ENCODE measurements at places on chromosomes 6 and 20.

DNA sequence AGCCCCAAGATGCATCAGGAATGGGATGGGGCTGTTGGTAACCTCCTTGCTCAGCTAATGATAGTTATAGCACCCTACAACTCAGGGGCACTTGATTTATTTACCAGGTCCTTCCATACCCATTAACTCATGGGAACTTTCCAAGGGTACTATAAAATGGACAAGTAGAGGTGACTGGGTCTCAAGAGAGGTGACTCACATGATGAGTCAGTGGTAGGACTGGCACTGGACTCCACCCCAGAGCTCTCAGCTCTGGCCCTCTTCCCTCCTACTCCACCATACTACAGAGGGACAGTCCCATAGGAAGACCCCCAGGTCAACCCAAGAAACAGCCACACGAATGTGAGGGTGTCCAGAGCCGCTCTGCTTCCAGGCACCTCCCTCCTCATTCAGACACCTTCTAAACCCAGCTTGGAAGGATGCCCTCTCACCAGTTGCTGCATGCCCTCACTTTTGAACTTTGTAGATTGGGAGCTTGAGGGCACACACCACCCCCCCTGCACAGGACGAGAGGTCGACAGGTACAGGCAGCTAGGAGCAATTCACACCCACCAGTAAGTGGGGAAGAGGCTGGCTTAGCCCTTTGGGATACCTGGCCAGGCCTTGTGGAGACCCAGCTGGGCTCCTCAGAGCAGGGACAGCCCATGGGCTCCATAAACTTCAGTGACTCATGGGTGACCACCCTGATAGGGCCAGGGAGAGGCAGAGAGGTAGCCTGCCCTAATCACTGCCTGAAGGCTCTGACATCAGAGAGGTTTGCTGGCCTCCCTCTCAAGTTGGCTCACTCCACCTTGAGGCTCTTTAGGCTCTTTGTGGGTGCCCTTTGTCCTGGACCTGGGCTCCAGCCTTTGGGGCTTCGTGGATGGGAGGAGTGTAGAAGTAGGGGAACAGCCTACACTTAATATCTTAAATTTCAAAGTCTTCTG lies 81.6 kb upstream of the MLN start:
- peak; percentile 60 for DNase-seq

- no peak for DNase-seq
Measured at GRCh38 chr6:148037496-148037895, 305.1 kb upstream of the SASH1 start.

GRCh38 chr6:51450958-51451357 lies 632.3 kb downstream of the TFAP2B start:
- no peak for DNase-seq

DNA sequence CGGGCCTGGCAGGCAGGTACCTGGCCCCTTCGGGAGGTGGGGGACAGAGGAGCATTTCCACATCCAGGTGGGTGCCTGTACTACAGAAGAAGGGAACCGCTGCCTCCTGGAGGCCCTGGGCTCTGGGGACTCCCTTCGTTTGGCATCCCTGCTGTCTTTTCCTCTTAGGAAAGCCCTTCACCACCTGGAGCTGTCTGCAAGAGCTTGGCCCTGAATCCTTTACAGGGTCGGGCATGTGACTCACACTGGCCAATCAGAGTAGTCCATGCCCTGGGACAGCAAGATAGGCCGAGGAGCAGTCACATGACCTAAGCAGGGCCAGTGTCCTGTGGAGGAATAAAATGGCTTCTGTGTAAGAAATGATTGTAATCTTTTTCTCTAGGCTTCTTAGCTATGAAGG lies 224.9 kb downstream of the ANKRD60 start:
- no peak for DNase-seq

DNA sequence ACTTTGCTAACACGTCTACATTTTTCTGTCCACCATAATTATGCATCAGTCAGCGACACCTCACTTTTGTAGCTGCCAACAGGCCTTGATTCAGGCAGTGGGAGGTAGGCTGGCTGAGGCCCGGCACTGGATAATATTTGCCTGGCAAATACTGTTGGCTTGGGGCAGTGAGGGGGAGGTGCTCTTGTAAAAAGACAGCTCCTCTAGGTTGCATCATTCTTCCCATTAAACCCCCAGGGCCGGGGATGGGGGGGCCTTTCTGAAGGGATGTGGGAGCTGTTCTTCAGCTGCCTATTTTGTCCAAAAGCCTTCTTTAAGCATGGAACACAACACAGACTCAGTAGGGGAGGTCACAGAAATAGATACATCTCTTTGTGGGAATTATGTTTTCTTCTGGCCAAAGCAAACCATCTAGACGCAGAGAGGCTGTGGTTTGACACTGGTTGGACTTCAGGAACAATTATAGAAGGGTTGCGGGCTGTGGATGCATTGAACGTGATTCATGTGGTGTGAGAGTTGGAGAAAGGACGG lies 338.3 kb upstream of the NT5E start:
- no peak for DNase-seq

- DNase-seq: no peak
Measured at GRCh38 chr20:61454053-61454452, 202.0 kb downstream of the CDH4 start.

DNA sequence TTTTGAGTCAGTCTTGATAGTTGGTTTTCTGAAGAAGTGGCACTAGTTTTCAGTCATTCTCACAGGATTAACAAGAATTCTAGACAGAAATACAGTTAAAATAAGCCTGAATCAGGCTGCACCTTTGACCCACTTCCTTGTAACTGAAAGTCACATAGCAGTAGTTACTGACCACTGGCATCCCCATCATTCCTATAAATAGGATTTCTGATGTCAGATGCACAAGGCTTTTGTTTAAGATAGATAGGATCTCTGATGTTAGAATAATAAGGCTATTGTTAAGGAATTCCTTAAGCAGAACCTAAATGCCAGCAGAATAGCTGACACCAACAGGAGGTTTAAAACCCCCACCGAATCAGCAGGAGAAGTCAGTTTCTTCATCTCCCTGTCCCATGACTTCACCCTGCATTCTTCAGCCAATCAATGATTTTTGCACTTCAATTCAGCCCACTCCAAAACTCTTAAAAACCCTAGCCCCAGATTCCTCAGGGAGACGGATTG lies 30.6 kb upstream of the ZBTB24 start:
- DNase-seq: peak; percentile 75

DNA sequence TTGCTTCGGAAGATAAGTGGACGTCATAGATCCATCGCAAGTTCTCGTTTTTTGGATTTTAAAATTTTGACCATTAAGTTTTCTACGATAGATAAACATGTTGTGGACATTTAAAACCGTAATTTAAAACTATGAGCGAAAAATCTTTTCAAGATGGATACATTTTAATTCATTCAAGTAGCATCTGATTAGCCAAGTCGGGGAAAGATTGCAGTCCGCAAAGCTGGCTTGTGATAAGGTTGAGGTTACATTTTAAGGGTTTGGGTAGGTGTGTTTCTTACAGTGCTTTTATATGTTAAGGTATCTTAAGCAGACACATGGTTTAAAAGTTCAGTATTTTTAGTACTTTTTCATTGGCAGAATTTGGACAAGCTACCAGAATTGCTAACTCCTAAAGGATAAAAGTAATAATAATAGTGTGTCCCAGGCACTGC lies 1.2 kb downstream of the WTAP start:
- no peak for DNase-seq

GRCh38 chr20:59006167-59006863 lies 739 bp downstream of the CTSZ start:
- peak; percentile 19 for DNase-seq

GRCh38 chr6:149062653-149063348 lies 254.7 kb upstream of the TAB2 start:
- DNase-seq: no peak

DNA sequence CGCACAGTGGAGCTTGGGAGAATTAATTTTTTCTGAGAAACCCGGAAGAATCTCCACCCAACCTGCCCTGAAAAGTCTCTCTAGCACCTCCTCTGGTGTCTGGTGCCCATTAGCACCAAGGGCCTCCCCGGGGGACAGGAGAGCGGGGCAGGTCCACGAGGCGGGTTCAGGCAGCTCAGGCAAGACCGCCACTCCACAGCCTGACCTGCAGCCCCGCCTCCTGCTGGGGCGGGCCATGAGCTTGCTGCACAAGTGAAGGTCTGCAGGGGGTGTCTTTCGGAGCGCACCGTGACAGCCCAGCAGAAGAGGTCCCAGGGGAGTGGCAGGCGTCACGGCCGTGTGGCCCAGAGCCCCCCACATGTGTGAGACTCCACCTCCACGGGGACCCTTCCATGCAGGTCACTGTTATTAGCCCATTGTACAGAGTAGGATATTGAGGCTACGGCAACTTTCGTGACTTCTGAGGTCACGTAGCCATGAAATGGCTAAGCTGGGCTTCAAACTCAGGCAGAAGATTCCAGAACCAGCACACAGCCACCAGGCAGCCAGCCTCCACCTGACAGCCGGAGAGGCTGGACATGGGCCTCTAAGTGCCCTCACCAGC lies 63.9 kb upstream of the SLCO4A1 start:
- DNase-seq: no peak

DNA sequence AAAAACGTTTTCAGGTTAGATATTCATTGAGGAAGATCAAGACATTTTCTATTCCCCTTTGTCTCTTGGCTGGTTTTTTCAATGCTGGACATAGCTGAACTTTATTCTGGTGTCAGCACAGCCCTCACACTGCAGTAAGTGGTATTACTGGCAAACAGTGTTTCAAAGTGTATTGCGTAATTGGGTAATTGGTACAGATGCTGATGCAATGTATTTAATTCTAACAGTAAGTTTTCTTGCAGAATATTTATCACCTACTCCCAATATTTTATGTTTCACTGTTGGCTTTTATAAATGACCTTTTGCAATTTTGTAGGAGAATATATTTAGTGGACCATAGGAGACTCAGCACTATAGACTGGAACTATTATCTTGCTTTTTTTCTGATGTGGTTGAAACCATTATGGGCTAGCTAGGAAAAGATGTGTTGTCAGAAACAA lies 287.6 kb upstream of the SOX4 start:
- DNase-seq: peak; percentile 1

- no peak for DNase-seq
Measured at GRCh38 chr6:158290040-158290439, 22.2 kb upstream of the TULP4 start.

DNA sequence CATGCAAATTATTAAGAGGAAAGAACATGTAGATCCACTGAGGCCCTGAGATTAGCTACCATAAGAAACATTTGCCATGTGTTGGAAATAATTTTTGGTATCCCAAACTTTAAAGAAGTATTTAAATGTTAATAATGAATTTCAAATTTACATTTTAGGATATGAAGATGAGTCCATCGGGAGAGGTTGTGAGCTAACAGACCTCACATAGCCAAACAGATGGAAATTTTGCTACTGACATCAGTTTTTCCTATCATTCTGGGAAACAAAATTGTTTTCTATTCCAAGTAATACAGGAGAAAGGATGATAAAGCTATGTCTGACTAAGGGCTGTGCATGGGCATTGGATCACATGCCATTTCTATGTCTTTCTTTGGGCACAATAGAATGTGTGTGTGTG lies 809.6 kb downstream of the TENT5A start:
- DNase-seq: no peak

DNA sequence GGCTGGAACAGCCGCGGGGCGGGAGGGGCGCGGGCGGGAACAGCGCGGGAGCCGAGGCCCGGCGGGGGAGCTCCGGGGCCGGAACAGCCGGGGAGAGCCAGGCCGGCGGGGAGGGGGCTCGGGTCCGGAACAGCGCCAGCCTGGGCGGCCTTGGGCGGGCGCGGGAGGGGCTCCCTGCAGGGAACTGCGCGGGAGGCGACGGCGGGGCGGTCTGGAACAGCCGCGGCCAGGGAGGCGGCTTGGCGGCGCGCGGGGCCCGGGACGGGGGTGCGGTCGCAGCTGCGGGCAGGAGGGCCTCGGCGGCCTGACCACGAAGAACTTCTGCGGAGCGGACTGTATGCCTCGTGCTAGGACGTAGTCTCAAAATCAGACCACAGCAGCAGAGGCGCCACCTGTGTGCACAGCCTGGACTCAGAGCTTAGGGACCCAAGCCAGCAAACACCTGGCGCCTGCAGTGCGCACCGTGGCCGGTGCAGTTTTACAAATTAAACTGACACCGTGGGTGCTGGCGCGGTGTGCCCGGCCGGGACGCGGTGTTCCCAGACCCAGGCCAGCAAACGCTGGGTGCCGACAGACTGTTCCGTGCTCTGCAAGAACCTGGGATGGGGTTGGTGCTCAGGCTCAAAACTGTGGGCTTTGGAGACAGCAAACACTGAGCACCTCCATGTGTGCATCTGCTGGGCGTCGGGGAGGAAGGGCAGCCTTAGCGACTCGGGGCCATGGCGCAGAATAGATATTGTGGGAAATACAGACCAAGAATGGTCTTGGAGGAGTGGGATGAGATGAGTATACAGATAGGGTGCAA lies 572 bp downstream of the ZNF341 start:
- DNase-seq: peak; percentile 58

GRCh38 chr6:42418724-42419123 lies 33.0 kb downstream of the TRERF1 start:
- DNase-seq: no peak

DNA sequence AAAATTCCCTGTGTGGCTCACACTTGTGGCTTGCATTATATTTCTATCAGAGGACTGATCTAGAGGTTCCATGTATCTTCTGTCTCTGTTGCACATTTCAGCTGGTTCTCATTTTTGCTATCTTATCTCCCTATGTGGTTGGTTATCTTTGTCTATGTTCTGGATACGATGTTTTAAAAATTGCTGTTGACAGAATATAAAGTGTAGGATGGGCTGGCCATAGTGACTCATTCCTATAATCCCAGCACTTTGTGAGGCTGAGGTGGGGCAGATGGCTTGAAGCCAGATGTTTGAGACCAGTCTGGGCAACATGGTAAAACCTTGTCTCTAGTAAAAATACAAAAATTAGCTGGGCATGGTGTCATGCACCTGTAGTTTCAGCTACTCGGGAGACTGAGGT lies 9.9 kb upstream of the ULBP3 start:
- DNase-seq: no peak

- DNase-seq: no peak
Measured at GRCh38 chr20:22080985-22081384, 375.5 kb downstream of the PAX1 start.

GRCh38 chr20:61801857-61802442 lies 263.7 kb downstream of the TAF4 start:
- no peak for DNase-seq

DNA sequence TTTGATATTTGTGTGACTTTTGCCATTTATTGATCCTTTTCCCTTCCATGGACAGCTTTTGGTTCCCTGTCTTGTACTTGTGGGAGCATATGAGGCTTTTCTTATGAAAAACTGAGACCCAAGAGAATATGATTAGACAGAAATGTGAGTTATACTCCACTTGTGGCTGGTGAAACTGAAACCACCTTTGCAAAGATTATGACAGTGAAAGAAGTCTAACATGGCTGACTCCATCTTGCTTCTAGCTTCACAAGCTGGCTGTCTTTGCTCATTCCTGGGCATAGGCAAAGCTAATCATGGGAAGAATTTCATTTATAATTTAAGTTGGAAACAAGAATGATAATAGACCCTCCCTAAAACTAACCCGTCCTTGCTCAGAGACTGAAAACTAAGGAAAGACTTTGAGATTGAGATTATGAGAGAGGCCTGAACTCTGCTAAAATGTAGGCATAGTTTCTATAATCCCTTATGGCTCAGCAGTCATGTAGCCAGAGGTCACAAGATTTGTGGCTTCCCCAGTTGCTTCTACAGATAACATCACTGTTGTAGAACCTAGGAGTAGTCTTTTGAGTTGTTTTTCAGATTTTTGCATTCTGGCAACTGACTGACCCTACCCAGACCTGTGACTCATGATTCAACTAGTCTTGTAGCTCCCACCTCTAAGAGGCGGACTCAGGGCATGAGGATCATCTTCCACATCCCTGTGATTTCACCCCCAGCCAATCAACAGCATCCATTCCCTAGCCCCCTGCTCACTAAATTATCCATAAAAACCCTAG lies 50.9 kb upstream of the CD2AP start:
- DNase-seq: no peak

Measured in HFFc6 (cell line).